NCI-H510A (cell line): ENCODE measurements at places on chromosomes 6 and 20.

DNA sequence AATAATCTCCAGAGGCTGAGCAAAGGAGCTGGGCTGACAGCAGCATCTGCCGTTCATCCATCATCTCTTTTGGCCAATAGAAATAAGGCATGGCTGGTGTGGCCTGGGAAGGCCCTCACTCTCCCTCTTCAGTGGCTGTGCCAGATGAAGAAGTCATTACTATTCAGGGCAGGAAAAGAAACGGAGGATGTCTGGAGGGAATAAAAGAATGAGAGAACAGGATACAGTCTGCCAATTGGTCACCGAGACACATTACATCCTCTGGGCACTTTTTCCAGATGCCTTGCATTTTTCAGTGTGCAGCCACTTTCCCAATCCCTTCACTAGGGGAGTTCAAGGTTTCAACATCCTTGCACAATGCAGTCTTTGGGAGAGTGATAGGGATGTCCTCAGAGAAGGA, 32.2 kb upstream of the VGLL2 start:
- no peak for DNase-seq

- no peak for DNase-seq
Observed at GRCh38 chr20:51517839-51518238, 24.7 kb downstream of the NFATC2 start.

GRCh38 chr6:90190131-90190530, 106.5 kb downstream of the BACH2 start:
- DNase-seq, result no peak

DNA sequence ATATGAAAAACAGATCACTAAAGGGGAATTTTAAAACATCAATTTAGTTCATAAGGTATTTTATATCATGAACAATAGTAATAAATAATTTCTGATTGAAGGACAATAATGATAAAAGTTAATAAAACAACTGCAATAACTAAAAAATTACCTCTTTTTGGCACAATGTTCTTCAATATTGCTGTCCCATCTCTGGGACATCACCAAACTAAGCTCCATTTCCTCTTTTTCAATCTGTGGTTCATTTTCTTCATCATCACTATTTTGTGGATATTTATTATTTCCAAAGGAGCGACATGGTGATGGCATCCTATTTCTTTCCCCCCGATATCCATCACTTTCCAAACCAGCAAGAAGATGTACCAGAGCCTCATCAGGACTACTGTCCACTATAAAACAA, 103.2 kb downstream of the REV3L start:
- DNase-seq, result no peak

GRCh38 chr6:107154131-107154800, 39.0 kb upstream of the BEND3 start:
- DNase-seq, result peak; percentile 49

DNA sequence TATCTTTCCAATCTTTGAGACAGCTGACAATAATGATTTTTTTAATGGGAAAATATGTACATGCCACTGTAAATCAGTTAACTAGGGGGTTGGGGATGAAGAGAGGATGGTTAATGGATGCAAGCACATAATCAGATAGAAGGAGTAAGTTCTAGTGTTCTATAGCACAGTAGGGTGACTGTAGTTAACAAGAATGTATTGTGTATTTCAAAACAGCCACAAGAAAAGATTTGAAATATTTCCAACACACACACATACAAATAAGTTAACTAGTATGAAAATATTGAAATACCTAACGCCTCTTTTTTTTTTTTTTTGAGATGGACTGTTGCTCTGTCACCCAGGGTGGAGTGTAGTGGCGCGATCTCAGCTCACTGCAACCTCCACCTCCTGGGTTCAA, 153.4 kb upstream of the SALL4 start:
- DNase-seq, result no peak

- no peak for DNase-seq
Observed at GRCh38 chr6:7080311-7080710, 27.4 kb upstream of the RREB1 start.
